ENCODE measurements at places on chromosomes 5 and 9. TPM values are rescaled to one million over a fixed set of nuclear protein-coding genes. Genes with fewer than 3 reads are reported as not detected.

GRCh38 chr5:998246-999031 lies 10.2 kb upstream of the NKD2 start:
- H3K4me3 ChIP-seq = no peak overlapping the region
- no peaks in the 10 kb centered on the region for H3K27me3 ChIP-seq
- no peak for DNase-seq
- no peaks in the 10 kb centered on the region for H3K36me3 ChIP-seq

GRCh38 chr9:86637515-86637914 lies 283.3 kb upstream of the TUT7 start:
- DNase-seq = no peak
- H3K4me3 ChIP-seq = no peak overlapping the region
- H3K36me3 ChIP-seq = no peaks in the 10 kb centered on the region
- no peak overlapping the region for H3K27ac ChIP-seq
- no peaks in the 10 kb centered on the region for H3K4me1 ChIP-seq
- H3K27me3 ChIP-seq = no peaks in the 10 kb centered on the region

- no peak for DNase-seq
- H3K36me3 ChIP-seq = no peaks in the 10 kb centered on the region
- no peaks in the 10 kb centered on the region for H3K4me1 ChIP-seq
- H3K27me3 ChIP-seq = no peaks in the 10 kb centered on the region
These were observed 150.4 kb upstream of the PCSK5 start for GRCh38 chr9:75739884-75740611.

DNA sequence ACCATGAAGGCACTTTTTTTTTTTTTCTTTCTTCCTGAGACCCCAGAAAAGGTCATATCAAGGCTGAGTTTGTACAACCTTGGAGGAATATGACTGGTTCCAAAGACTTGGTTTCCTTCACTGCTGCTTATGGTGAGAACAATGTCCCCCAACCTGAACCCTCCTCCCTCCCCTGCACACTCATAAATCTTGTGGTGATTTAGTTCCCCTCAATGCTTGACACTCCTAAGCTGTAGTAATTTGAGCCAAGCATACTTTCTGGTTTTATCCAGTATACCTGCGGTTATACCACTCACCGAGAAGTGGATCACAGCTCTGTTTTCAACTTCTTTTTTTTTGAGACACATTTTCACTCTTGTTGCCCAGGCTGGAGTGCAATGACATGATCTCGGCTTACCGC lies 149.9 kb upstream of the KLF4 start:
- H3K36me3 ChIP-seq = no peaks in the 10 kb centered on the region
- no peak for DNase-seq
- H3K27ac ChIP-seq = no peak overlapping the region
- peaks cover 29% of the 10 kb centered on the region for H3K4me1 ChIP-seq
- H3K27me3 ChIP-seq = no peaks in the 10 kb centered on the region

Gene CTNND2
- 0.50 TPM for total RNA-seq

Gene PRDM9
- not detected for total RNA-seq

Gene SIT1
- 1.9 TPM for total RNA-seq
